ENCODE measurements at places on chromosomes 1 and 21. TPM values are rescaled to one million over a fixed set of nuclear protein-coding genes. Genes with fewer than 3 reads are reported as not detected.

- DNase-seq, result no peak
These were observed 68.3 kb downstream of the SLC16A1 start for GRCh38 chr1:112887599-112888283.

- no peak for DNase-seq
These were observed 24.8 kb downstream of the GRIK3 start for GRCh38 chr1:37009521-37009920.

The BSND gene
- 5.1 TPM for polyA plus RNA-seq

The LYPD8 gene
- not detected for polyA plus RNA-seq

The SPATA6 gene
- 19.8 TPM for polyA plus RNA-seq

The C1QB gene
- 6.9 TPM for polyA plus RNA-seq
